Cortex of kidney (tissue), 1 donor: ENCODE measurements at places on chromosomes 12 and 14.

- no peak for DNase-seq
Observed at GRCh38 chr12:18864900-18865561, 127.1 kb downstream of the CAPZA3 start.

GRCh38 chr14:23729720-23730387 lies 93.7 kb downstream of the DHRS2 start:
- DNase-seq = no peak

GRCh38 chr14:103560691-103561090 lies 1.8 kb downstream of the BAG5 start:
- DNase-seq = no peak

DNA sequence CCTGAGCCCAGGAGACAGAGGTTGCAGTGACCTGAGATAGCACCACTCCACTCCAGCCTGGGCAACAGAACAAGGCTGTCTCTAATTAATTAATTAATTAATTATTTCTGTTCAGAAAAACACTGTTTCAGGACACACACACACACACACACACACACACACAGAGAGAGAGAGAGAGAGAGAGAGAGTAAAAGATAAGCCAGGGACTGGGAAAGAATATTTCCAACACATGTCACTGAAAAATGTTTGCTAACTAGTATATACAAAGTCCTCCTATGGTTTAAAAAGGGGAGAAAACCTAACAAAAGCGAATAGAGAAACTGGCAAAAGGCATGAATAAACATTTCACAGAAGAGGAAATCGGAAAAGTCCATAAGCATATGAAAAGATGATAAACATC lies 18.1 kb upstream of the LRIG3 start:
- no peak for DNase-seq

GRCh38 chr14:29097476-29097875 lies 330.9 kb downstream of the FOXG1 start:
- no peak for DNase-seq

DNA sequence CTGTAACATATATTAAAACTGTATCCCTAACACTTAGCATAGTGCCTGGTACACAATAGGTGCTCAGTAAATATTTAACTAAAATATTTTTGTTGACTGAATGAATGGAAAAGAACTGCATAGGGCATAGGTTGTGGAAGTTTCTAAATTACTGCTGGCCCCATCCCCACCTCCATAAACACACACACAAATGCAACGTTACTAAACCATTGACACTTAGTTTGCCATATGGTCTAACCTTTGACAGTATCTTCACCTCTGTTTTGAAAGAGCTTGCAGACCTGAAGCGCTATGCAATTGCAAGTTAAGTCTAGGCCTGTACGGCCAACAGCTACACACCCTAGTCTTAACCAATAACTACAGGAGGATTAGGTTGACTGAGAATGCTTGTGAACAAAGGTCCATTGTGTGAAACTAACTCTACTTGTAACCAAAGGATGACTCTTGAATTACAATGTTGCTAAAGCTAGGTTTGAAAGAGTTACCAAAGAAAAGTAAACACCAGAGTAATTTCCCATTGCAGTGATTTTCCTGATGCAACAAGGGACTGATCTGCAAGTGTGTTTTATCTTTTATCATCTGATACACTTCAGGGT lies 924 bp upstream of the MANSC1 start:
- no peak for DNase-seq

DNA sequence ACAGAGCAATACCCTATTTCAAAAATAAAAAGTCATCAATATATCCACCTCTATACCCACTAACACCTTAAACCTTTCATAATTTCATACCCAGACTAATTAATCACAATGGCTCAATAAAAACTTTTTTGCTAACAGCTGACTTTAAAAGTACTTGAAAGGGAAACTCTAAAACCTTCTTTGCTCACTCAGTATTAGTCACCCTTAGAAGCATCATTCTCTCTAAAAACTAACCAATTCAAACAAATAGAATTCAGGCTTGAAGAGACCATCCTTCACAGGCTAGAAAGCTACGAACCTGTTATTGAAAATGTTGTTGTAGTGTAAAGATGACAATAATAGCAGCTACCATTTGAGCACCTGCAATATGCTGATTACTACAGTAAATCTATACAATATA lies 37.2 kb downstream of the HECTD1 start:
- no peak for DNase-seq

DNA sequence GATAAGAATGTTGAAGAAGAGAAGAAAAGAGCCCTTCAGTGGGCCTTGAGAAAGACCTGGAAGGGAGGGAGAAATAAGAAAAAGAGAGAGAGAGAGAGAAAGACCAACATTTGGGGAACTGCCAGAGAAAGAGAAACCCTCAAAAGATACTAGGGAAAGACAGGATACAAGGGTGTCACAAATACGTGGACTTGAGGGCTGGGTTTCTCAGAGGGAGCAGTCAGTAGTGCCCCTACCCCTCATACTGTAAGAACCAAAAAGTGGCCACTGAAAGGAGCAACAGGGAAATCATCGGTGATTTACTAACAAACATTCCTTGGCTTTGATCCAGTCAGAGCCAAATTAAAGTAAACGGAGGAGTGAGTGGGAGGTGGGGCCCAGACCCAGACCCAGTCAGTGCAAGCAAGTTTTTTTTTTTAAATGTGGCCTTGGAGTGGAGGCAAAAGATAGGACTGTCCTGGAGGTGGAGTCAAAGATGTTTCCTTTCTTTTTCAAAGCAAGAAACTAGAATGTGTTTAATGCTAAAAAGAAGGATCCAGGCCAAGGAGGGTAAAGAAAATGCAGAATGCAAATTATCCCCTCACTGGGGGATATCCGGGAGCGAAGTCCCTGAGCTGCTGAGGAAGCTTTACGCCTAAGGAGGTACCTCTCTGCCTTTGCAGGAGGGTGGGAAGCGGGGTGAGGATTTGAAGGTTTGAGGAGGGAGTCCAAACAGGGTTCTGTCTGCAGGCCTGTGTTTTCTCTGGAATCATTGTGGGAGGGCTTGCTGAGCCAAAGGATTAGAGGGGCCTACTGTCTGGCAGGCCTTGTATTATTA lies 143.5 kb upstream of the AMIGO2 start:
- DNase-seq = no peak

DNA sequence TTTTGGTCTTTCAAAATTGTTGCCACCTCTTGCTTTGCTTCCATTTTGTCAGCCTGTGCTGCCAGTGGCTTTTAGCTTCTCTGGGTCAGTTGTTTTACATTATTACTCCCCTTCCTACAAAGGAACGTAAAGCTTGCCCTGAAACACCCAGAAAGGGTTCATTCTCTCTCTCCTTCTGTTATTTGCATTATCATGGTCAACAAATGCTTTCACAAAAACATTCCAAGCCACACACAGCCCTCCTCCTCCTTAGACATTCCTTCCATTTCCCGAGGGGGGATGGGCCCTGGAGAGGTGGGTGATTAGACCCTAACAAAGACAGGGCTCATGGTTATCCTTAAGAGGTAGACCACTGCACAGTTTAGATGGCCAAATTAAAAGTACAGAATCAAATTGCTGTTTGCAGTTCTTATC lies 60.4 kb upstream of the SINHCAF start:
- DNase-seq = no peak

GRCh38 chr14:68561531-68562007 lies 231.3 kb downstream of the ZFP36L1 start:
- DNase-seq = no peak

DNA sequence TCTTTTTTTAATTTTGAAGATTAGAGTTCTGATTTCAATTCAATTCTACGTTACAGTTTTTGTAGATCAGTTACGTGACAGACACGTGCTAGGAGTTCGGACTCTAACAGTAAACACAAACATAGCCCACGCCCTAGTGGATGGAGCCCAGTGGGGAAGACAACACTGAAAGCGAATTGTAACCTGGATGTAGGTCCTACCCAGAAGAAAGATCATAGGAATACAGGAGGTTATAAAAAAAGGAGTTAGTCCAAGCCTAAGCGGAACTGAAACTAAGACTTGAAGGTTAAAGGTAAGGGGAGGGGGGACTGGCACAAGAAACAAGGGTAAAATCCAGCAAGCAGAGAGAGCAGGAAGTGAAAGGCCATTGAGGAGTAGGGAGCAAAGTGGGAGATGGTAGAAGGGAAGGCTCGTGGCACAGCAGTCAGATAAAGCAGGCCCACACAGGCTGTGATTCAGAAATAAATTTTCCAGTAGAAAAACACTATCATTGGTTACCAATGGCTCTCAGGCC lies 15.7 kb upstream of the CRY1 start:
- no peak for DNase-seq

DNA sequence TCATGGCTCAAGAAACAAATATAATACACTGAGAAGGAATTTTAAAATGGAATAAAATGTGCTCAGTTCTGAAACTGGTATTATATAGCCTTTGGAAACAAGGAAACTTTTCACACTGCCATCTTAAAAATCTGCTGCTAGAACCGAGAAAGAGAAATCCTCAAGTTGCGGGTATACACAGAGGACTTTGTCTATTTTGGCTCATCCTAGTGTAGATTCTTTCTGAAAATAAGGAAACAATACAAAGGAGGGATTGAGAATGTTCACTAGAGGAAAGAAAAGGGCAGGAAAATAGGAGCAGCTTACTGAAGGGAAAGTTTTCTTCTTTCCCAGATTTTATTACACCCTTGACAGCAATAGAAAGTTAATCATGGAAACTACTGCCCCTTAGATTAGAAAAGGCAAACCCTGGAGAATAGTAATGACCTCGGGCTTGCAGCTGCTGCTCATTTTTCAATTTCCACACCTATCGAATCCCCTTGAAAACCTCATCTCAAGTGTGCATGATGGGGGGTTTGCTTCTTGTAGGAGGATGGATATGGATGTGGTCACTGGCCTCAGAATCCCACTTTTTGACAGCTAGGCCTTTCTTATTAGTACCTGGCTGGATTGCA lies 104.6 kb downstream of the DAAM1 start:
- no peak for DNase-seq

GRCh38 chr14:26719514-26719913 lies 121.7 kb upstream of the NOVA1 start:
- DNase-seq = no peak

GRCh38 chr14:35754671-35755070 lies 54.4 kb downstream of the RALGAPA1 start:
- no peak for DNase-seq

GRCh38 chr14:71741241-71741640 lies 191.0 kb upstream of the RGS6 start:
- no peak for DNase-seq

DNA sequence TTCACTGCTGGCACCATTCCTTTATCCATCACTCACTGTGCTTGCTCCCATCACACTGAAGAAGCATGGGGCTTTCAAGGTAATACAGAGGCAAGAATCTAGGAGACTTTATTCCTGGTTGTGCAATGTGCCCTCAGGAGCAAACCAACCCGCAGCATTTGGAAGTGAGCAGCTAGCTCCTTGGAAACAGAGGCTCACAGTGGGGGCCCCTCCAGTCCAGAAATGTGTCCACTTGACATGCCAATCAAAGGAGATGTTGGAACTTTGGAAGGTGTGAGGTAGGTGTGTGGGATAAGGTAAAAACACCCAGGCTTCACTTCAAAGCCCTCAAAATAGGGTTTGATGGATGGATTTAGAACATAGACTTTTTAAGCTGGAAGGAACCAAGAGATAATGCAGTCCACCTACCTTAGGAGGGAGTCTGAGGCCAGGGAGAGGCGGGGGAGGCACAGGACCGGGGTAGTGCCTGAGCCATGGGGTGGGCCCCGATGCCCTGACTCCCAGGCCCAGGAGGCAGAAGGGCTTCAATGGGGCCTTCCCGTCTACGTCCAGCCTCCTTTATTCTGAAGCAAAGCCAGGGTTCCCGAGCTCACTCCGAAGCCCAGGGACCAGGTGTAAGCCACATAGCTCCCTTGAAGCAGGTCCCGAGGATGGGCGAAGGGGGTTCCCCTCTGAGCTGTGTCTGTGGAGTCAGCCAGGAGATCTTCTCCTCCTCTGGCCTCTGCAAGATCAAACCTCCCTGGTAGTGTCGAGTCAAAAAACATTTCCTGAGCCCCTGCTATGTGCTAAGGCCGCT lies 17.6 kb upstream of the BCL11B start:
- DNase-seq = no peak

DNA sequence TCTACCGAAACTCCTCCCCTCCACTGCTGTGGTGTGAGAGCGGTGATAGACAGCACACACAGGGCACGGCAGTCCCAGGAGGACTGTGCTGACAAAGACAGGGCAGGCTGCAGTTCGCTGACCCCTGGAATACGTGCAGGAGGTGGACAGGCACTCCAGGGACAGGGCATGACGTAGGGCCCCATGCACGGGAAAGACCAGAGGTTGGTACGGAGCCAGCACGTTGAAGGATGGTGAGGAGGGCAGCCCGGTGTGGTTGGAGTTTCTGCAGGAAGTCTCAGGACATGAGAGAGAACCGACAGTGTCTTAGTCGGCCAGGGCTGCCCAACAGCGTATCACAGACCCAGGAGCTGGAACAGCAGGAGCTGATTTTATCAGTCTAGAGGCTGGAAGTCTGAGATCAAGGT lies 254.2 kb upstream of the FKBP4 start:
- no peak for DNase-seq

DNA sequence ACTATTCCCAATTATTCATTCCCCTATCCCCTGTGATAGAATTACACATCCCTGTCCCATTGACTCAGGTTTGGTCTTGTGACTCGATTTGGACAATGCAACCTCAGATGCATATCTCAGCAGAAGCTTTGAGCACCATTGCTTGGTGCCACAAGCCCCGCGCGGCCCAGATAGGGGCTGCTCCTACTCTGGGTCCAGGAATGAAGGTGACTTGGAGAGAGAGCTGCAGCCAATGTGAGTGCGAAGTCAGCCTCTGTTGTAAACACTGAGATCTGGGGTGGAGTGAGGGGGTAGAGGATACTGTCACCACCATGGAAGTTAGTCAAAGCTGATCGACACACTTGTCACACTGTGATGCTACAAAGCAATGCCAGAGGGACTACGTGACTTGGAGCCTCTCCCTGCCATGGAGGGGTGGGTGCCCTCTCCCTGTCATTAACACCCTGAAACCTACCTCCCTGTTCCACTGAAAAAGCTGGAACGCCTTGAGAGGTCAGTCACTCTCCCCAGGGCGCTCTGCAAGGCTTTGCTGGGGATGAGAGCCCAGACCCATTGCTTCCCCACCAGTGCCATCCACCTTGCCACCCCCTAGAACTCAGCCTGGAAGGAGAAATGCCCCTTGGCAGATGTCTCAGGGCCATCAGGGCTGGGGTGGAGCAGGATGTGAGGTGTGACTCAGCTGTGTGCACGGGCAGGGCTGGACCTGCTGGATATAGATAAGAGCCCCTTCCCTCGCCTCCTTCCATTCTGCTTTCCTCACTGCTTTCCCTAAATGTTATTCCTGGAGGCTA lies 6.6 kb upstream of the PLEK2 start:
- no peak for DNase-seq

GRCh38 chr14:89501381-89501780 lies 84.3 kb upstream of the FOXN3 start:
- no peak for DNase-seq
